ENCODE measurements at places on chromosomes 7 and 10. TPM values are rescaled to one million over a fixed set of nuclear protein-coding genes. Genes with fewer than 3 reads are reported as not detected.

Gene FAM25G
- total RNA-seq: not detected

Gene HEPACAM2
- total RNA-seq: not detected

Gene MOGAT3
- not detected for total RNA-seq

Gene HMX3
- not detected for total RNA-seq

Gene PIP
- total RNA-seq: 0.18 TPM

Gene GRM3
- not detected for total RNA-seq

Gene GATA3
- 4.5 TPM for total RNA-seq

Gene ZNF680
- 2.4 TPM for total RNA-seq

Gene ADAMTS14
- 0.09 TPM for total RNA-seq

Gene NAPEPLD
- 2.9 TPM for total RNA-seq

Gene SPDYE6
- total RNA-seq: not detected

Gene SORBS1
- total RNA-seq: 0.47 TPM

Gene NPC1L1
- total RNA-seq: 0.03 TPM

Gene GFRA1
- total RNA-seq: 10.2 TPM

Gene ATG9B
- total RNA-seq: 0.60 TPM

Gene DEPP1
- total RNA-seq: 1.1 TPM

Gene RAPGEF5
- total RNA-seq: 0.07 TPM

Gene EMX2
- not detected for total RNA-seq

Gene ARMC3
- 0.55 TPM for total RNA-seq

Gene GIMAP5
- total RNA-seq: not detected

Gene ATXN7L1
- total RNA-seq: 6.3 TPM

Gene MARCHF5
- 34.7 TPM for total RNA-seq

Gene TBATA
- not detected for total RNA-seq

Gene PRTFDC1
- 17.2 TPM for total RNA-seq

Gene RPEL1
- 0.07 TPM for total RNA-seq

Gene HILPDA
- 21.7 TPM for total RNA-seq

Gene WNT2
- total RNA-seq: not detected

Gene WDFY4
- total RNA-seq: not detected

Gene GHRHR
- not detected for total RNA-seq

Gene FUOM
- total RNA-seq: 16.2 TPM

Gene APBB1IP
- 9.1 TPM for total RNA-seq

Data from A549 treated with CORT108297 at 1 μM for 4 hours (cell line).